CD4-positive, alpha-beta T cell treated with Interleukin-17A for 1 hour (primary cell): ENCODE measurements at places on chromosomes 4 and X.

DNA sequence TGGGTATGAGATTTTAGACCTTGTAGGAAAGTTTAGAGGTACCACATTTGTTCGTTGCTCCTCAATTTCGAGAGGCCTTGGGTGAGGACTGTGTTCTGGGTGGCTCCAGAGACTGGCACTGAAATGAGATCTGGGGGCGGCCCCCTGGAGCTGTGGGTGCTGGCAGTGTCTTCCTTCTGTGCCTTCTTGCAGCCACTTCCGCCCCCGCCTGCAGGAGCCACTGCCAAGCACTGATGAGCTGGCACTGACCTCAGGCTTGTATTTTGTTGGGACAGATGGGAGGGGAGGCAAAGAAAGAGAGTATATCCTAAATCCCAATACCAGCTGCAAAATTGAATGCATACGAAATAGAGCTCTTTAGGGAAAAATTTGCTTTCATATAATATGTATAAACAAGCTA is 64.5 kb upstream of the CLDN34 start:
- no peak for DNase-seq

DNA sequence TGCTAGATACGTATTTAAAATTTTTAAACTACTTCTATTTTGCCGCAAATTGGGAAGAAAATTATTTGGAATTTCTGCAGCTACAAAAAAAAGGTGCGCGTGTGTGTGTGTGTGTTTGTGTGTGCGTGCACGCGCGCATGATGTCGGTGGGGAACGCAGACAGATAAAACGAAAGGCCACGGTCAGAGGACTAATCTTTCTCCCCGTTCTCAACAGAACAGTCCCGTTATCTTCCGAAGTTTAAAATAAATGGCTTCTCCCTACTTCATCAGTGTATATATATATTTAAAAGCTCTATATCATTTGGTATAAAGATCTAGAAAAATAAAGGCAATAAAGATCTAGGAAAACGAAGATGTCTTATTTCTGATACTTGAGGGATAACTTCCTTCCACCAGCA is 1.5 kb downstream of the MGARP start:
- no peak for DNase-seq

- no peak for DNase-seq
These were observed 542.8 kb downstream of the GALNTL6 start for GRCh38 chr4:172356016-172356415.

DNA sequence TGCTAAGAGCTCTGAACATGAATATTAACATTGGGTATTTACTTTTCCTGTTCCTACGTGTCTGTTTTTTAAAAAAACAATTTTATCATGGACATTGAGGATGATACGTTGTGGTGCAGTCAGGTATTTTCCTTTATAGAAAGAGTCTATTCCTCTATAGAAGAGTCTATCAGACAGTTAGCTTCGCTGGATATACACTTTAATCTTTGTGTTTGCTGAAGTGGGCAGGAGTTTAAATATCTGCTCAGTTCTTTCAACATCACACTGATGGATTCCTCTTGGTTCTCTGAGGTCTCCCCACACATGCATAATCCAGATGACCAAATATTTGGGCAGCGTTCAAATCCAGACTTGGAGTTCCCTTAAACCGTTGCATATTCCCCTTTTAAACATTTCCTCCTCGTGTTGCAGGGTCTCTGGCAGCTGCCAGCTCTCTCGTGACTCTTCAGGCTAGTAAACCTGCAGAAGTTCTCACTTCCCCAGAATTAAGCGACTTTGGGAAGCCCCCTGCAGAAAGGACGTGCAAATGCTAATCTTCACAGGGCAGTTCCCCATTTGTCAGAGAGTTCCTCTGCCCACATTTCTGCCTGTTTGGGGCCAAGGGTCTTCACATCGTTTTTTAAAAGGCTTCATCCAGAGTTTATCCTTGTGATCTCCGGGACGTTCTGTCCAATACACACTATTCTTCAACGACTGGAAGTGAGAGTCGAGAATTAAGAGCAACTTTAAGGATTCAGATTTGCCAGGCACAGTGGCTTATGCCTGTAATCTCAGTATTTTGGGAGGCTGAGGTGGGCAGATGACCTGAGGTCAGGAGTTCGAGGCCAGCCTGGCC is 20.5 kb upstream of the DHRSX start:
- DNase-seq, result peak; percentile 35

DNA sequence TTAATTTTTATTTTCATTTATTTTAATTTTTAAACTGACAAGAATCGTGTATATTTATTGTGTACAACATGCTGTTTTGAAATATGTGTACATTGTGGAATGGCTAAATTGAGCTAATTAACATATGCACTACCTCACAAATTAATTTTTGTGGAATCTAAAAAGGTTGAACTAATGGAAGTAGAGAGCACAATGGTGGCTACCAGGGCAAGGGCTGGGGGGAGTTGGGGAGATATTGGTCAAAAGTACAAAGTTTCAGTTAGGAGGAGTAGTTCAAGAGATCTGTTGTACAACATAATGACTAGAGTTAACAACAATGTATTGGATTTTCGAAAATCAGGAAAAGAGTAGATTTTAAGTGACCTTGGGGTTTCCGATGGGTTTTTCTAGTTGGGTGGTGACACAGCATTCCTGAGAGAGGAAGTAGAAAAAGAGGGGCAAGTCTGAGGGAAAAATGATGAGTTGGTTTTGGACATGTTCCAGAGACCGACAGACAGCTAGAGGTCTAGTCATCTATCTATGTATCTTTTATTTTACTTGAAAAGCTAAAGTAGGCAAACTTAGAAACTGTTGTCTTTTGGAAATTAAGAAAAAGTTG is 23.2 kb downstream of the APOO start:
- DNase-seq, result no peak

DNA sequence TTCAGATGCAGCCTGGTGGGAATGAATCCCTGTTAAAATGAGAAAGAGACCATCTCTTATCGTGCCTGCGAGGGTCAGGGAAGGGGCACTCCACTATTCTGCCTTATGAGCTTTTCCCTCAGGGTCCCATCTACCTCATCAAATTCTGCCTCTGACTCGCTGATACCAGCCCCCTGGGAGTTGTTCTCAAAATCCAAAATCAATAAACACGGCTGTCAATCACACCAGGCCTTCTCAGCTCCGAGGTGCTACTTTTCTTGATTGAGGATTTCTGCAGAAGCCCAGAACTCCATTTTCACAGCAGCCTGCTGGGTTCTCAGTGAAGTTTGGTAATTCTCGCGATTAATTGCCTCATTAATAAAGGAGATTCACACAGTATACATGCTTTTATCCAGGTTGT is 312.6 kb downstream of the STIM2 start:
- DNase-seq, result no peak

- DNase-seq, result no peak
These were observed 12.7 kb downstream of the RASSF6 start for GRCh38 chr4:73607375-73608033.

DNA sequence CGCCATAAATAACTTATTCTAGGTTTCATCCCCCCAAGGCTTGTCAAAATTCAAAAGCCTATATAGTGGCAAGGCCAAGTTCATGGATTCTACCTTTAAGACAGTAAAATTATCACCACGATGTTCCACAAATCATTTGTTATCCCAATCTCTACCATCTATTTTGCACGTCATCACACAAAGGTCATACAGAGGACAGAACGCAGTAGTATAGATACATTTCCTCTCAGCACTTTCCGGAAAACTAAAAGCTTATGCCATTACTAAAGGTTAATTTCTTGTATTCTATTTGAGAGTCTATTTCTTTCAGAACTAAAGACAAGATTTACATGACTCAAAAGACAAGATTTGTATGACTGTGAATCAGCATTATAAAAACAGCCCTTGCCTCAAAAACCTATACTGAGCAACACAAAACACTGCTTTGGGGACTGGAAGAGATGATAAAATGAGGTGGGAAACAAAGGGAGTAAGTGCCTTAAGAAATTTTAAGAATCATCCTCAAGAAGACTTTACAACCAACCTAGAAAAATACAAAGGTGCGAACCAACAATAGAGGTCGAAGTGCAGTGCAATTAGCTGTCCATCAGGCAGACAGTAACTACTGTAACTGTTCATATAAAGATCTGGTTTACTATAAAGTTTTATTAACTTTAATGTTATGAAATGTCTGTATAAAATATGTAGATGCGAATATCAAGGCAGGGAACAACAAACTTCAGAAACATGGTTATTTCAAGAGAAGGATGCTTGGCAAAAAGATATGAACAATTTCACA is 7.6 kb downstream of the UBE2D3 start:
- DNase-seq, result peak; percentile 81

- DNase-seq, result no peak
These were observed 51.3 kb downstream of the FNIP2 start for GRCh38 chr4:158819942-158820786.

DNA sequence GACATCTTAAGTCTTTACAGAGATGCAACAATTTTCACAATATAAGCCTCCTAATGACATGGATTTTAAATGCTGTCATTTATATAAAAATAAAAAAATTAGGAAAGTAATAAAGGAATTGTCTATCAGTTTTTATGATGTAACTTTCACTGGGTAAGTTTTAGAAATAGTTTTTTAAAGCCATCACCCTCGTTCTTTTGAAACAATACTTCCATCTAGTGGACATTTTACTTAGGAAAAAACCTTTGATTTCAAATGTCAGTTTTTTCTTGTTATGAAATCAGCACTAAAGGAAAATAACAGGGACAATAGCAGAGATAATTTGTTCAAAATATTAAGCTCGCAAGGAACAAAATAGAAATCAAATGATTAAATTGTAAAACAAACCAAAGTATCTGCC is 24.3 kb upstream of the NDNF start:
- peak; percentile 26 for DNase-seq

DNA sequence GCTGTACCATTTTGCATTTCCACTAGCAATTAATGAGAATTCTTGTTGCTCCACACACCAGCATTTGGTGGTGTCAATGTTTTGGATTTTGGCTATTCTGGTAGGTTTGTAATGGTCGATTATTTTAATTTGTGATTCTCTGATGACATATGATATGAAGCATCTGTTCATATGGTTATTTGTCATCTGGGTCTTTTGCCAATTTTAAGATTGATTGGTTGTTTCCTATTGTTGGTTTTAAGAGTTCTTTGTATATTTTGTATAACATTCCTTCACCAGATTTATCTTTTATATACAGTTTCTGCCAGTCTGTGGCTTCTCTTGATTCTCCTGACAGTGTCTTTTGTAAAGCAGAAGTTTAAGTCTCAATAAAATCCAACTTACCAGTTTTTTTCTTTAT is 18.5 kb upstream of the BDH2 start:
- DNase-seq, result no peak

DNA sequence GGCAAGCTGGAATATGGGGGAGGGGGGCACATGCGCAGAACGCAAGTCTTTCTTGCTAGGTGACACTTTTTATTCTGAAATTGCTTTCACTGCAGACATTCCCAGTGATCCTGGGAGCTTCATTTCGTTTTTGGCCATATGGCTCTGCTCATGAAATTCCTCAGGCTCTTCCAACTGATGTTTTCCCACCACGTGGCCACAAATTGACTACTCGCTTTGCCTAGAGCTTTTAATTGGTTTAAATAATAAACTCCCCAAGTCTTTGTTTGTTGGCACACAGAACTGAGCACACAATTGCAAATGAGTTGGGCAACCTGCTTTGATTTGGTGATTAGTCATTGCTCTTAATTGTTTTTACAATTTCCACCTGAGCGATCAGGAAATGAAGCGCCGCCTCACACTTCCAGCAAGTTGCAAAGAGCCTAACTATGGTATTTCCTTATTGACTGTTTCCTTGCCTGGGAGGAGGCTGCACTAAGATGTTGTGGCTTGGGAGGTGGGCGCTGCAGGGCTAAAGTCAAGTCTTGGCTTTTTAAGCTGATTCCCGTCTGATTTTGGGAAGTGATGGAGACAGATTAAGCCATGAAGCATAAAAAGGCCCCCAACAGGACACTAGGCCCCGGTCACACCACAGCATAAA is 282.5 kb downstream of the ZIC3 start:
- DNase-seq, result no peak

- DNase-seq, result no peak
These were observed 422.5 kb downstream of the ZIC3 start for GRCh38 chrX:137988470-137988869.

DNA sequence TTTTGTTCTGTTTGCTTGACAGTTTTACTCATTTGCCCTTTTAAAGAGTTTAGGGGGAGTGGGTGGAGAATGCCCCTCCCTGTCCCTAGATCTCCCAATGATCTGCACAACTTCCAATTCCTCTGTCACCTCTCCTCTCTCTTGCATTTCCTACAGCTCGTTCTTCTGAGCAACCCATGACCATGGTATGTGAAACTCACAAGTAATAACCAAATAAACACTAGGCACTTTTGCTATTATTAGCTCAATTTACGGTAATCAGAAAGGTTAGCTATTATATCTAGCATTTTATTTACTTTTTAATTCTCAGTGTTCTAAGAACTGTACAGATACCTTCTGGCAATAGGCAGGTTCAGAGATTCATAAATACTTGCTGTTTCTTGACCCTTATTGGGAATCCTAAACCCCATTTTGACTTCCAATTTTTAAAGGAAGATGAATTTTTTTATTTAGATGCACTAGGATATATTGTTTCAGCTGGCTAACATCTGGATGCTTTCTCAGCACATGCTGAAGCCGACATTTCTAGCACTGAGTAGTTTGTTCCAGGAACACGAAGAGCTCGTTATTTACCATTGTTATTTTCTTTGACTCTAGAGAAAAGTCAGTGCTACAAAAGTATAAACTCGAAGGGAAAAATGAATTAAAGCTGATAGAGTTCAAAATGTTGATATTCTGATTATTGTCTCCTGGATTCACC is 194.7 kb upstream of the TLL1 start:
- no peak for DNase-seq

DNA sequence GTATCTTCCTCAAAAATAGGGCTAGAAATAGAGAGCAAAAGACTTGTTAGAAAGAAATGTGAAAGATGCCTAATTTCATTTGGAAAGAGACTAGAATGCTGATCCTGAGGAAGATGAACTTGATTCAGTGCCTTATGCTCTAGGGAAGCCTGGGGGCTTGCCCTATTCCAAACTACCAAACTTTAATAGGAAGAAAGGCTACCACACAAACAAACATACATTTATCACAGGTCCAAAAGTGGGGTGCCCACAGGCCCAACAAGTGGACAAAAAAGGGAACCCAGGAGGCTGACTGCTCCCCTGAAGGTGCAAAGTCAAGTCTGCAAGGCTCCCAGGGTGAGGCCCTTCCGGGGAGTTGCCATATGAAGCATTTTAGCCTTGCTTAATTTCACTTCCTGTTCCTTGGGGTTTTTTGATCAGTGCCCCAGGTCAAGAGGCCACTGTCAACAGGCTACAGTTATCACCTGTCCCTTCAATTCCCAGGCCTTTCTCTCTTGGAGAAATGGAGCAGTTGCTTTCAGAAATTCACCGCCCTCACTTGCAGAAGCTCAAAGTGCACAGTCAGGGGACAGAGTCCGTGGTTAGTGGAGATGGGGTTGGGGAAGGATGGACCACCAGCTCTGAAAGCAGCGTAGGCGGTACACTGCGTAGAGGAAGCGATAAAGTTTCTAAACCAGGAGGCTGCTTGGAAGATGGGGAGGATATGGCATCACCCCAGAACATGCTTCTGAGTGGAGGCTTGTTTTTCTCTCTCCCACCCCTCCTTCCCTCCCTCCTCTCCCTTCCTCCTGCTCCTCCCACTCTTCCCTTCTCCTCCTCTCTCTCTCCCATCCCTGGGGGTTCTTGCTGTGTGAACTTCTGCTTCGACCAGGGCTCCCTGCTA is 36.4 kb downstream of the TMEM154 start:
- peak; percentile 40 for DNase-seq

GRCh38 chr4:91448668-91449330 is 855.0 kb upstream of the GRID2 start:
- DNase-seq, result no peak
